Stimulated activated CD8-positive, alpha-beta memory T cell treated with anti-CD3 and anti-CD28 coated beads, Interleukin-15, amount 100 ng/mL, for 48 hours (primary cell): ENCODE measurements at places on chromosomes 16 and 17.

GRCh38 chr16:1990351-1991134, 773 bp downstream of the SYNGR3 start:
- DNase-seq = peak; percentile 35

- DNase-seq = no peak
Observed at GRCh38 chr16:635573-636205, 416 bp downstream of the METTL26 start.

DNA sequence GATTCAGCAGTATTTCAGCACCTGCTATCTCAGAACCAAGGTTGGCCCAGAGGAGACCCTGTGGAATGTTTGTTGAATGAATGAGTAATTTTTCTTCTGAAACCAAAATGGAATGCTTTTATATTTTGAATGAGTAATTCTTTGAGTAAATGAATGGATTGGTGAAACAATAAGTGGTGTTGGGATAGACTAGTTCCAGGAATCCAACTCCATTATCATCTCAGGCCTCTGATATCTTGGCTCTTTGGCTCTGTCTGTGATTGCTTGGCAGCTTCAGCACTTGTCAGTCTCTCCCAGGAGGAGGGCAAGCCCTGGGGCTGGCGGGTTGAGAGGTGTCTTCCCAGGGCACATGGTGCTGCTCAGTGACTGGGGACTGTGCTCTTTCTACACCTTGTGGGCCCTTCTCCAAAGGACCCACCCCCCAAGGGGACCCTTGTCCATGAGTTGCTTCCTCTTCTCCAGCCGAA, 284.4 kb upstream of the FOXF1 start:
- no peak for DNase-seq

DNA sequence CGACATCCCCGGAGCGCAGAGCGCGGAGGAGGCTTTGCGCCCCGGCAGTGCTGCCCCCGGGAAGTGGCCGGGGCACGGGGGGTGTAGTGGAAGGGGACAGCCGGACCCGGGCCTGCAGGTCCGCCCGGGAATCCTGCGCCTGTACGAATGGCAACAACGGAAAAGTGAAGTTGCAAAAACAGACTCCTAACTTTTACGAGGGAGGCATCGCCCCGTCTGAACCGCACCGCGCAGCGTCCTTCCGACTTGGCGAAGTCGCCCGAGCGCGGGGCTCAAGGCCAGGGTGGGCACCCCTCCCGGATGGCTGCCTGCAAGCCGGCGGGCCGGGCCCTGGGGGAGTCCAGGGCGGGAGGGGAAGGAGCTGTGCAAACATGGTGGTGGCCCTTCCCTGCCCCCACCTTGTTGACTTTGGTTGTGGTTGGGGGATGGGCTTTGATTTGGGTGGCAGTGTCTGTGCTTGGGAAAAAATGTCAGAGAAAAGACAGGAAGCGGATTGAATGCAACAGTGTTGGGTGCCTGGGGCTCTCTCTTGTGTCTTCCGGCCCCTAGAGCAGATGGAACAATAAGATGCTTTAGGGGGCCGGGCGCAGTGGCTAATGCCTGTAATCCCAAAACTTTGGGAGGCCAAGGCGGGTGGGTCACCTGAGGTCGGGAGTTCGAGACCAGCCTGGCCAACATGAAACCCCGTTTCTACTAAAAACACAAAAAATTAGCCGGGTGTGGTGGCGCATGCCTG, 675 bp downstream of the RNF213 start:
- DNase-seq = no peak

GRCh38 chr16:21663889-21664647, at the start of gene OTOA:
Gene OTOA (plus strand): TSS chr16:21663968. CDS start chr16:21678515, 14,547 bp downstream.
- peak; percentile 15 for DNase-seq

DNA sequence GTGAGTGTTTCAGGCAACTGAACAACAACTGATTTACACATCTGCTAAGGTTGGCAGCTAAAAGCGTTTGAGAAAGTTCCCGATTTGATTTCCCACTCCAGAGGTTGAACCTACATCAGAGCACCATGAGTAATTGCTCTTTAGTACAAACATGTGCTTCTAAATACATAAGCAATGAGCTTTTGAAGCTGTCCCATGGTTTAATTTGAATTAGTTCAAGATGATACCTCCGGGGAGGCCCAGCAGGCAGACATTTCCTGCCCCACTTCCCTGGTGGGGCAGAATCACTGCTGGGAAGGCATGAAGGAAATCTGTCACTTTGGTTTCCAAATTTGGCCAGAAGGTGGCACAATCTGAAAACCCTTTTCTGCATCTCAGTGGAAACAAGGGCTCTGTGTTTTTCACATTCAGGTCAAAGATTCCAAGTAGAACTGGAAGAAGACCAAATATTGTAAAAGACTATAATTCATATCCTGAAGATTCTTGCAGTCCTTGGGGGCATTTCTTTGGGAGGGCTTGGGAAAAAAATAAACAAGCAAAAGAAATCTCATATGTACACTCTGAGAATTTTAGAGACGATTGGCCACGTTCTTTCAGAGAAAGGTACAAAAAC, 176.2 kb upstream of the FAM20A start:
- DNase-seq = no peak

GRCh38 chr16:6615636-6616035, 717.0 kb upstream of the RBFOX1 start:
- no peak for DNase-seq

GRCh38 chr16:26889740-26890139, 177.0 kb upstream of the C16orf82 start:
- DNase-seq = no peak

GRCh38 chr17:2484876-2485275, 26.8 kb downstream of the METTL16 start:
- no peak for DNase-seq

GRCh38 chr17:27379888-27380533, 76.2 kb upstream of the KSR1 start:
- DNase-seq = no peak

DNA sequence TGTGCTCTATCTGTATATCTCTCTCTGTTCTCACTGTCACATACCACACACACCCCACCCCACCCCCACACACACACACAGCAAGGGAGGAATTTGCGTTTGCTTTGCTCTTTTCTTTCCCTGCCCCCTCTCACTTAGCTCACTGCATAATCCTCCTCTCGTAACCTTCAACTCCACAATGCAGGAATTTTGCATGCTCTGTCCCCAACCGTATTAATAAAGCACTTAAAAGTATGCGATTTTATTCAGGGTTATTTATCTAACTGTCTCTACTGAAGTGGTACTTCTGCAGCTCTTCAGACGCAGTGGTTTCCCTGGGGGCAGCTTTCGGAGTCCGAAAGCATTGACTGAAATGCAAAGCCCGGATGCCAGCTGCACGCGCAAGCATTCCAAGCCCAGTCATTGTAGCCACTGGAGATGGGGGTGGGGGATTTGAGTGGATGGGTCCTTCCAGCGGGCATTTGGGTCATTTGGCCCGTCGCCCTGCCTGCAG, 105.4 kb upstream of the RBFOX1 start:
- DNase-seq = no peak

GRCh38 chr17:38559051-38559879, 46.5 kb downstream of the SRCIN1 start:
- peak; percentile 81 for DNase-seq

DNA sequence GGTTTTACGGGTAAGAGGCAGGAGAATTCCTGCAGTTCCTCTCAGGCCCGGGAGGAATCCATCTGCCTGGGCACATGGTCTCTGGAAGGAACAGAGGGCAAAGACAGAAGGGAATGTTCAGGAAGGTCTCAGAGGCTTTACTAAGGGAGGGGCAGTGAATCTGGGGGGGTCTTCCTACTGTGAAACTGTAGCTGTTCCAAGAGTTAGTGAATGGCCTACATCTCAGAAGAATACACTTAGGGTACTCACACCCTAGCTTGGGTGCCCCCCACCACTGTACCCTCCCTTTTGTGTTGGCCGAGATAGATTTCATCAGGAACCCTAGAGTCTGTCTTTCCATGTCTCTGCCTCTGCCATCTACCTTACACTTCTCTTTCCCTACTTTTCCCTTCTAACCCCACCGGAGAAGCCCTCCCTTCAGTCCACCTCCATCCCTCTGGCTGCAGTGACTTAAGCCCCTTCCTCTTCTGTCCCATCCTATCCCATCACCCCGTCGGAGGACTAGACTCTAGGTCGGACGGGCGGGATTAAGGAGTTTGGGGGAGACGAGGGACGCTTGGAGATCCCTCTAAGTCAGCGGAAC, 316 bp downstream of the DLG4 start:
- no peak for DNase-seq

GRCh38 chr17:28735242-28735722, 6.7 kb downstream of the NEK8 start:
- no peak for DNase-seq

GRCh38 chr16:66740533-66740932, 10.9 kb downstream of the DYNC1LI2 start:
- DNase-seq = no peak

DNA sequence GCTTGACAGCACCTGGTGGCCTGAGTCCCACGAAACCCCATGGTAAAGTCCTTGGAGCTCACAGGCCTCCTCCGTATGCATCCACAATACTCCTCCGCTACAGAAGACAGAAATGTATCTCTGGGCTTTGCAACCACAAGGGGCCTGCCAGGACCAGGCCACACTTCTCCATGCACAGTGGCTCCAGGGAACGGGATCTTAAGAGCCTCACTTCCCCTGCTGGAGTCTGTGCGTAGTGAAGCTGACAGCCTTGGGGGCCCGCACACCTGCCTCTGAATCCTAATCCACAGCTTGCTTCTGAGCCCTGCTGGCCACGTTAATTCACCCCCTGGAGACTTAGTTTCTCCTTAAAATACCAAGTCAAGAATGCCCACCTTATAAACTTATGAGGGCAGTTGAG, 125.7 kb downstream of the COPRS start:
- no peak for DNase-seq

DNA sequence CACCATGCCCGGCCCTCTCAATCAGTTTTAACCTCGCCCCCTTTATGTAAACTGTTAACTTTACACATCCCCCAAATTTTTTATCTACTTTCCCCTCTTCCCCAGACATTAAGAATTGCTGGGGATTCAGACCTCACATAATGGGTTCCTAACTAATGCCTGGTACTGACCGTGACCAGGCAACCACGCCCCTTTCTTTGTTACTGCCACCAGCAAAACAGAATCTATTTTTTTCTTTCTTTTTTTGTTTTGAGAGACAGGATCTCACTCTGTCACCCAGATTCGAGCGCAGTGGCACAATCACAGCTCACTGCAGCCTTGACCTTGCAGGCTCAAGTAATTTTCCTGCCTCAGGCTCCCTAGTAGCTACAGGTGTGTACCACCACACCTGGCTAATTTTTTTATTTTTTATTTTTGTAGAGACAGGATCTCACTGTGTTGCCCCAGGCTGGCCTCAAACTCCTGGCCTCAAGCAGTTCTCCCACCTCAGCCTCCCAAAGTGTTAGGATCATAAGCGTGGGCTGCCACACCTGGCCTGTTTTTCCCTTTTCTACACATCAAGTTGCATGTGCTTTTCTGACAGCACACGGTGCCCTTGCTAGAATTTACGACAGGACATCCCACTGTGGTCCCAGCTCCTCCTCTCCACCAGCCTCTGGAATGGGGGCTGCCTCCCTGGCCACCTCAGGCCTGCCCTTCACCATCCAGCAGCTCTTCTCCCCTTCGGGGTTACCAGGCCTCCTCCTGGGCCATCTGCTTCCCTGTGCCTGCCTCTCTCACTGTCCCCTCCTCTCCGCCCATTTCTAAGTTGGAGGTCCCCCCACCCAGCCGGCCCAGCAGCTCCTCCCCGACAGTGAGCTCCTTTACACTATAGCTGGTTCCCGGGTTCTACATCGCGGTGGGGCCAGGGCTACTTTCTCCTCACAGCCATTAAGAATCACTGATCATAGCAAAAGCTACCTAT, 10.8 kb downstream of the CPNE2 start:
- DNase-seq = no peak

- DNase-seq = no peak
Observed at GRCh38 chr16:89693931-89694783, 7.3 kb downstream of the SPATA2L start.

DNA sequence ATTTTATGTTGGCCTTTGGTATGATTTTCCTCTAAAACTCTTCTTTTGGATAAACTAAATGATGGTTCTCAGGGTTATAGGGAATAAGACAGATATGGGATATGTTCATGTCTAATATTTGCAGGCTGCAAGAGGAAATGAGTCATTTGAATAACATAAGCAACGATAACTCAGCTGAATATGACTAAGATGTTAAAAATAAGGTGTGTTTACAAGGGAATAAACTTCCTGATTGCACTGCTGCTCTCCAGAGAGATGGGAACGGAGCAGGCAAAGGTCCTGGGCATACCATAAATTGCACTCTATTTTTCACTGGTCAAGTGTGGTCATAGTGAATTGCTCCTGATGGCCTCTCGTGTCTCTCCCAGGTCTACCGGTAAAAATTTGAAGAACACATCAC, 666.2 kb downstream of the TOX3 start:
- no peak for DNase-seq

DNA sequence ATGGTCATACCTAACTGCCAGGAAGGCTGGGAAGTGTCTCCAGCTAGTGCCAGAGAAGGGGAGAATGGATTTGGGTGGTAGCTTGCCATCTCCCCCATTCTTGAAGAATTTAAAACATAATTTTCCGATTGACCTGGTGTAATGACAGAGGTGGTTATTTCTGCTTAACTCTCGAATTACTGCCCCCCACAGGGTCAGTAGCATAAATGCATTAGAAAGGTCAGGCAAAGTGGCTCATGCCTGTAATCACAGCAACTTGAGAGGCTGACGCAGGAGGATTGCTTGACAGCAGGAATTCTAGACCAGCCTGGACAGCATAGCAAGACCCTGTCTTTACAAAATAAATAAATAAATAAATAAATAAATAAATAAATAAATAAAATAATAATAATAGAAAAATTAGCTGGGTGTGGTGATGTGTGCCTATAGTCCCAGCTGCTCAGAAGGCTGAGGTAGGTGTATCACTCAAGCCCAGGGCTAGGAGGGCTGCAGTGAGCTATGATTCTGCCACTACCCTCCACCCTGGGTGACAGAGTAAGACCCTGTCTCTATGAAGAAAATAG, 27.5 kb downstream of the TMC7 start:
- DNase-seq = no peak

DNA sequence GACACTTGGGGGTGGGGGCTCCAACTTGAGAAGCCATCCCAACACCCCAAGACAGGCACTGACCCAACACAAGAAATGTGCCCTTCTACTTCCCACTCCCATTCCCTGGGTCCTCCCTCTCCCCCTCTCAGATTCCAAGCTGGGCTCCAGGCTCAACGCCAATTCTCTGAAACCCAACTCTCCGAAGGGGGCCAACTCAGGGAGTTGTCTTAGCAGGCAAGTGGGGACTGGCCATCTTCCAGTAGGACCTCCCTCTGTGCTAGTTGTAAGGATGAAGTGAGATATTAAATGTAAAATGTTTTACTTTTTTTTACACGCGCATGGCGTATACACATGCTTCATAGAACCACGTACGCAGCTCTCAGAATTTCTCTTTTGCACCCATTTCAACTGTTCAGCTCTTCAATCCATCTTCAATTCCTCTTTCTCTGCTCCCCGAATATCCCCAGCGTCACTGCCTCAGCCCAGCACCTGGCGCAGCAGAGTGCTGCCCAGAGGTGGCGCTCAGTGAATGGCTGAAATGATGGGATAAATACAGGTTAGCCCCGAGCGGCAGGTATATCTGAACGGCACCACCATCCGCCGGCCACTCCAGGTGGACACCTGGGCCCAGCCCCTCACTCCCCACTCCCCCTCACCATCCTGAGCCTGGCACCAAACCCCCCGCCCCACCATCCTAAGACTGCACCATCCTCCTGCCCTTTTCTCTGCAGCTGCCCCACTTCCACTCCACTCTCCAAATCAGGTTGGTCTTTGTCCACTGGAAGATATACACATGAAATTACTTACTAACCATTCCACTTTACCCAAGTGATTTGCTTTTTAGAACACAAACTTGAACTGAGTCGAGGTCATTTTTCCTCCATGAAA, 43.9 kb upstream of the TNRC6C start:
- no peak for DNase-seq
